ENCODE measurements at places on chromosomes 1 and 21.
A peak's percentile ranks its signal among the peaks of the same experiment; 100 is the strongest.

DNA sequence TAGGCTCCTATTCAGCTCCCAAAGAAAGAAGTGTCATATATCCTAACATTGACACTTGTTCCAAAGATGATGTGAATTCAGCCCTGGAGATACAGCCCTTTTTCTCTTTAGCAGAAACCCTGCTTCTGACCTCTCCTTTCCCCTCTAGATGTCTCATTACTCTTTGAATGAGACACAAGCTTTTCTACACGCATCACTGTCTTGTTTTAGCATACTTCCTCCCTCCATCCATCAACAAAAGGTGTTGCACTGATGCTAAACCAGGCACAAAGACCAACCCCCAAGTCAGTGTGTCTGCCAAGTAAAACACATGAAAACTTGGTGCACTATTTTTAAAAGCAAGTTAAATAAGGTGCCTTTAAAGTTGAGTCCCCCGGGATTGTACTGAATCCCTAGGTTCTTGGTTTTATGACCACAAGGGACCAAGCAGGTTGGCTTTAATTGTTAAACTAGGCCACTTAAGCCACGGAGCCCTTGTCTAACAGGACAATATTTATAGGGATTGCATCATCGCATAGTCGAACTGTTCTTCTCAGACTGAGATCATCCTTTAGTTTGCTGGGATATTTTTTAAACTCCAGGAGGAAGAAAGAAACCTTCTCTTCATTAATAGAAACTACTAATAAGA lies 101.0 kb upstream of the GUCA2B start:
- H3K27me3 ChIP-seq = peaks cover 2% of the 10 kb centered on the region
- no peaks in the 10 kb centered on the region for H3K4me1 ChIP-seq
- no peak overlapping the region for H3K27ac ChIP-seq
- DNase-seq = no peak

- peaks cover 12% of the 10 kb centered on the region for H3K27me3 ChIP-seq
- H3K36me3 ChIP-seq = peaks cover 26% of the 10 kb centered on the region
- peaks cover 22% of the 10 kb centered on the region for H3K4me1 ChIP-seq
- no peak for DNase-seq
- no peak overlapping the region for H3K4me3 ChIP-seq
- peak overlapping the region; percentile 37 for H3K27ac ChIP-seq
These were observed 105.3 kb downstream of the BCAR3 start for GRCh38 chr1:93576346-93576745.

- no peak overlapping the region for H3K27ac ChIP-seq
- no peak overlapping the region for H3K4me3 ChIP-seq
- H3K36me3 ChIP-seq = no peaks in the 10 kb centered on the region
- DNase-seq = no peak
These were observed 145.0 kb upstream of the DUSP10 start for GRCh38 chr1:221886743-221887414.

GRCh38 chr1:84862810-84863251 lies 30.2 kb downstream of the LPAR3 start:
- H3K4me3 ChIP-seq = no peak overlapping the region
- DNase-seq = no peak
- no peak overlapping the region for H3K27ac ChIP-seq

- H3K36me3 ChIP-seq = no peaks in the 10 kb centered on the region
- H3K4me3 ChIP-seq = no peak overlapping the region
- H3K27ac ChIP-seq = no peak overlapping the region
- H3K4me1 ChIP-seq = peaks cover 13% of the 10 kb centered on the region
These were observed 57.9 kb downstream of the TRAF5 start for GRCh38 chr1:211384524-211384923.

GRCh38 chr1:157658571-157658970 lies 42.0 kb downstream of the FCRL3 start:
- no peaks in the 10 kb centered on the region for H3K27me3 ChIP-seq
- no peaks in the 10 kb centered on the region for H3K36me3 ChIP-seq
- H3K27ac ChIP-seq = no peak overlapping the region
- no peaks in the 10 kb centered on the region for H3K4me1 ChIP-seq
- DNase-seq = no peak

All from endothelial cell (in vitro differentiated cells).